ENCODE measurements at places on chromosomes 7 and 10. TPM values are rescaled to one million over a fixed set of nuclear protein-coding genes. Genes with fewer than 3 reads are reported as not detected.

MCM7 gene
- total RNA-seq = 18.2 TPM

CCT6A gene
- 191 TPM for total RNA-seq

PNLIPRP2 gene
- total RNA-seq = not detected

OR2A1 gene
- not detected for total RNA-seq

HECW1 gene
- total RNA-seq = 3.1 TPM

PIK3AP1 gene
- 0.74 TPM for total RNA-seq

GALNT17 gene
- not detected for total RNA-seq

UTF1 gene
- not detected for total RNA-seq

TMEM26 gene
- total RNA-seq = 0.92 TPM

All from smooth muscle cell of bladder (primary cell).